ENCODE measurements at places on chromosomes 6 and 20.

- no peak for DNase-seq
These were observed 727.6 kb downstream of the PTPRT start for GRCh38 chr20:42461965-42462593.

DNA sequence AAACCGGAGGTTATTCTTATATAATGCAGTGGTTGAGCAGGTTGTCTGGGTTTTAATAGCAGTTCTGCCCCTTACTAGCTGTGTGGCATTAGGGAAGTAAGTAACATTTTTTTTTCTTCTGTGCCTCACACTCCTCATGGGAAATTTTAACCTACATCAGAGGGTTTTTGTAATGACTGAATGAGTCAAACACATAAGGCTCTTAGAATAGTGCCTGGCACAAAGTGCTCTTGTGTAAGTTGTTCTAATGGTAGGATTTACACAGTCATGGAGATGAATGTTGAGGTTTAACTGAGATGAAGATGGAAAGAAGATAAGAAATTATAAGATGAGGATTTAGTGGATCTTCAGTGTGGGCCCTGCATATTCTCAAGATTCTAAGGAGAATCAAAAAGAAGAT lies 68.4 kb upstream of the PHIP start:
- no peak for DNase-seq

DNA sequence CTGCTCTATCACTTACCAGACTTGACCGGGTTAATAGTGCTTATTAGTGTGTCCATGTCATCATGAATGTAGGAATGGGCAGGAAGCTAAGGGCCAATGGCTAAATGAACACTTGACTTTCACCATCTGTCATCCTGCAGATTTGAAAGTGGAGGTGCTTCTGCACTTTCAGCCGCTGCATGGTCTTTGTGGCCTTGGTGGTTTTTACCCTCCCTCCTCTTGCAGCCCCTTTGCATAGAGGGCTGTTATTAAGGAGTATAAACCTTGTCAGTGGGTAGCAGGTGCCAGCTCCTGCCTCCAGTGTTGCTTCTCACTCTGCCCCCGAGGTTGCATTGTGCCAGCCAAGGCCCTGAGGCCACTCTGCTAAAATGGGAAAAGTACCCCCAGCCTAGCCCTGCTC lies 122.2 kb upstream of the TNFAIP3 start:
- DNase-seq: no peak

DNA sequence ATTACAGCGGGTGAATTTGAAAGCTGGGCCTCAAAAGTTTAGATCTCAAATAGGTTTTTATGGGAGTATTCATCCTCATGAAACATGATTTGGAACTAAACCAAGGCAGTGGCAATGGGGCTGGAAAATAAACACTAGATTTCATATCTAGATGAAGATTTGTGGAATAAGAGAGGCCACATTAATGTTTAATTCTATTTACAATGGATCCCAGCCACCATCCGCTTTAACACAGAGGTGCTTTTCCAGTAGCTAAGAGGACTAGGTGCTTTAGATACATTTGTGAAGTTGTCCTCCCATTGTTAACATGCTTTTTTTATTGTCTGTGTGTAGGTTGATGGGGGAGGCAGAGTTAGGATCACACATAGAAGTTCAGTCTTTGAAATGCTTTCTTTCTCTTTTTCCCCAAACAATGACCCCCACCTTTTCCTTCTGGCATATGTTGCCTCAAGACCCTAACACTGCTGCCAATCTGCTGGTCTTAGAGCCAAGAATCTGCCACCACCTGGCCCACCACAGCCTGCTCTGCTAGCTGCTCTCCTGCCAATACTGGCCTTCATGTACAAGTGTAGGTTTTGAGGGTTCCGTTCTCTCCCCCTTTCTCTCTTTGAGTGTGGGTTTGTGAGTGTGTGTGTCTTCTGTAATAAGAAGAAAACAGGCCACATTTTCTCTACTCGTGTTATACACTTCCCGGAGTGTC lies 27.8 kb upstream of the GFRAL start:
- no peak for DNase-seq

DNA sequence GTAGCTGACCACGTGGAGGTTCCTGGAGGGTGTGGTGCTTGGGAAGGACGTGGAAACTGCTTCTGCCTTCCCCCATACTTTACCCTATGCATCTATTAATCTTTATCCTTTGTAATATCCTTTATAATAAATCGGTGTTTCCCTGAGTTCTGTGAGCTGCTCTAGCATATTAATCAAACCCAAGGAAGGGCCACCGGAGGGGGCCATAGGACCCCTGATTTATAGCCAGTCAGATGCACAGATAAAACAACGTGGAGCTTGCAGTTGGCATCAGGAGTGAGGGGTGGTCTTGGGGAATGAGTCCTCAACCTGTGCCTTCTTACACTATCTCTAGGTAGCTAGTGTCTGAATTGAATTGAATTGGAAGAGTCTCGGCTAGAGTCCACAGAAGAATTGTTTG lies 36.5 kb upstream of the TFAP2A start:
- no peak for DNase-seq

DNA sequence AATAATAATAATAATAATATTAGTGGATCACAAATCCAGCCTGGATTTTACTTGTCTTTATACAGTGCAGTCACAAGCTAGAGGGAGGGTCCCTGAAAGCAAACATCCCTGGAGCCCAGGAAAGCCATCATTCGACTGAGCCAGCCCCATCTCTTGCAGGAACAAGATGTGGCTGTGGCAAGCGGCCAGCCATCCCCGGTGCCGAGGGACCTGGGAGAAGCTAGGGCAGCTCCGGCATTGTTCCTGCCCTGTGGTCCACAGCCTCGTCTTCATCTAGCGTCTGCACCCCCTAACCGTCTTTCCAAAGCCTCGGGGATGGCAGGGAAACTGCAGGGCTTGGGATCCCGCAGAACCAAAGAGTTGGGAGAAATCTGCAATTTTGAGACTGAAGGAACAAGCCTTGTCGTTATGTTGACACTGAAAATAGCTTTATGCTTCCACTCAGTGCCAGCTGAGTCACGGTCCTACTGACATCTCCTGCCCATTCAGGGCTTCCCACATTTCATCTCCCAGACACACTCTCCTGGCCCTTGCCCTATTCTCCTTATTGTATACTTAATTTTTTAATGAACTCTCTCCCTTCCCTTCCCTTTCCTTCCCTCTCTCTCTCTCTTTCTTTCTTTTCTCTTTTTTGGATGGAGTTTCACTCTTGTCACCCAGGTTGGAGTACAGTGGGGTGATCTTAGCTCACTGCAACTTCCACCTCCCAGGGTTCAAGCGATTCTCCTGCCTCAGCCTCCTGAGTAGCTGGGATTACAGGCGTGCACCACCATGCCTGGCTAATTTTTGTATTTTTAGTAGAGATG lies 62.5 kb upstream of the ZNFX1 start:
- DNase-seq: no peak

- DNase-seq: no peak
These were observed 3.2 kb downstream of the CD40 start for GRCh38 chr20:46121184-46121930.

DNA sequence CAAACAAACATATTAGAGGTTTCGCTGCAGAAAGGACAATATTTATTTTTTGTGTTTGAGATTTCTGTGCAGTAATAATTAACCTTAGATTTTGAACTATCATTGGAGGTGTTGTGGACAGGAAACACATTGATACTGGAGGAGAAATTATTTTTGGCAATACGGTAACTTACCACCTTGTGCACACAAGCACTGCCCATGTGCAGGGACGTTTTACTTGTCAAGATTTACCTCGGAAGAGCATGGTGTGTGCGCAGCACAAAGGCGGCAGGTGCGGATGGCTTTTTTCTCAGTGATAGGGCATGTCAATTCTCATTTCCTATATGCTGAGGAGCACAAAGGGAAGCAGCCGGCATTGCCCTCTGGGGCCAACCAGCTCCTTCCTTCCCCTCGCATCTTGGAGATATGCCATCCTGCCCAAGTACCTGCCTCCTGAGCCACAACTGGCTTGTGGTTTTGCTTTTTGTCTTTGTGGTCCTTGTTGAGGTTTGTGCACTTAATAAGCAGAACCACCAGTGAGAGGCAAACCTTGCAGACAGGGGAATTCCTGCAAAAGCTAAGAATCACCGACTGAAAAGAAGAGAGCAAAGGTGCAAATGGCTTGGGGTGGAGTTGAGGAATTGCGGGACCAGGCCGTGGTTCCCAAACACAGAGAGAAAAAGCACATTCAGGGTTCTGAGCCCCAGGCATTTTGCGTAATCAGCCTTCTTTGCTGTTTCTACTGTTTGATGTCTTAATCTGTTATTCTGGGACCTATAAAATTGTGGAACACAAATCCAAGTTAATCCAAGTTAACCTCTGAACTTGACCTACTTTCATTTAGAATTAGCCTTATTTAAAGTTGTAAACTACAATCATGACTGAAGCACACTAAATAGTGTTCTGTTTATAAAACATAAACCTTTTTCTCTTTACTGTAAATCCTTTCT lies 21.9 kb downstream of the SAMD5 start:
- DNase-seq: no peak

- DNase-seq: no peak
These were observed 22.7 kb upstream of the HIVEP1 start for GRCh38 chr6:11989386-11989785.

DNA sequence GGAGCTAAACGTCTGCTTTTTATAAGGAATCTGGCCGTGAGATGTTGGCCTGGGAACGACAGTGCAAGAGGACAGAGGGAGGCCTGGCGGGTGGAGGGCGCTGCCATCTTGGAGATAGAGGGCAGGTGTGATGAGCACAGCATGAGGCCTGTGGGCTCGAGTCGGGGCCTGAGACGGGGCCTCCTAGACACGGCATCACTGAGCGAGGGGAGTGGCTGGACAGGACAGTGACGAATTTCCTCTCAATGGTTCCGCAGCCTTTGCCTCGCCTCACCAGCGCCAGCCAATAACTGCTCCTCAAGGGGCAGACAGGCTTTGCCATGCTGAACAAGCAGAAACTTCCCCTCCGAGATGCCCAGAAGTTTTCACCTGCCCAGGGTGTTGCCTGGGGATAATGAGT lies 376.7 kb downstream of the THBS2 start:
- DNase-seq: no peak

GRCh38 chr6:135087403-135087802 lies 32.8 kb upstream of the HBS1L start:
- no peak for DNase-seq

DNA sequence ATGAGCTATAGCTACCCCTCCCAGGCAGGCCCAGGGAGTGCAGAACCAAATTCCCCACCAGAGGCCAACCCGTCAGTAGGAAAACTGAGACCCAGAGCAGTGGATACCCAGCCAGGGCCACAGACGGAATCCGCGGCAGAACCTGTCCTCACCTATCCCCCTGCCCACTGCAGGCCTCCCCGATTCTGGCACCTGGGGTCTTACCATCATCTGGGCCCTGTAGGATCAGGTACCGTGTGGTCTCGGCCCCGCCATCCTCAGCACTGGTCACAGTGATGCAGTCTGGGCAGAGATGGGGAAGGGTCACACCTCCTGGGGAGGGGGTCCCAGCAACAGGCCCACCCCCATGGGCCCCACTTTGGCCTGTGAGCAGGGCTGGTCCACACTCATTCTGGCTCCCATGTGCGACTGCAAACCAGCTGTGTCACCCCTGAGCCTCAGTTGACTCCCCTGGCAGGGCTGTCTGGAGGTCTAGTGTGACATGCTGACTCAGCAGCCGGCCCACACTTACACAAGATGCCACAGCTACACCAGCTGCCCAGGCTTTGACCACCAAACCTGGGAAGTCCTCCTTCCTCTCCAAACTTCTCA lies 3.8 kb downstream of the ZNF335 start:
- DNase-seq: no peak

DNA sequence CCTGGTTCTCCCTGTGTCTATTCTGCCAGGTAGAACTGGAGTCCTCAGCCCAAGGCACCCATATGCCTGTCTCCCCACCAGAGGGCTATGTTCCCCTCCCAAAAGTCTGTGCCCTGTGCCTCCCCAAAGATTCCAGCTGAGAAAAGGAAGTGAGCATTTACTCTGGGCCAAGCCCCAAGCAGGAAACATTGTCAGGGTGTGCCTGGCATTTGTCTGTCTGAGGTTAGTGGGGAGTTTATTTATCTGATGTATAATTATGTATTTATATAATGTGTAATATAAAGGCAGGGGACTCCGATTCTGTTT lies 5.6 kb downstream of the GDF5 start:
- DNase-seq: no peak

GRCh38 chr6:34900321-34901031 lies 11.4 kb downstream of the ANKS1A start:
- no peak for DNase-seq

- no peak for DNase-seq
These were observed 111.7 kb downstream of the NOL4L start for GRCh38 chr20:32473231-32474008.

DNA sequence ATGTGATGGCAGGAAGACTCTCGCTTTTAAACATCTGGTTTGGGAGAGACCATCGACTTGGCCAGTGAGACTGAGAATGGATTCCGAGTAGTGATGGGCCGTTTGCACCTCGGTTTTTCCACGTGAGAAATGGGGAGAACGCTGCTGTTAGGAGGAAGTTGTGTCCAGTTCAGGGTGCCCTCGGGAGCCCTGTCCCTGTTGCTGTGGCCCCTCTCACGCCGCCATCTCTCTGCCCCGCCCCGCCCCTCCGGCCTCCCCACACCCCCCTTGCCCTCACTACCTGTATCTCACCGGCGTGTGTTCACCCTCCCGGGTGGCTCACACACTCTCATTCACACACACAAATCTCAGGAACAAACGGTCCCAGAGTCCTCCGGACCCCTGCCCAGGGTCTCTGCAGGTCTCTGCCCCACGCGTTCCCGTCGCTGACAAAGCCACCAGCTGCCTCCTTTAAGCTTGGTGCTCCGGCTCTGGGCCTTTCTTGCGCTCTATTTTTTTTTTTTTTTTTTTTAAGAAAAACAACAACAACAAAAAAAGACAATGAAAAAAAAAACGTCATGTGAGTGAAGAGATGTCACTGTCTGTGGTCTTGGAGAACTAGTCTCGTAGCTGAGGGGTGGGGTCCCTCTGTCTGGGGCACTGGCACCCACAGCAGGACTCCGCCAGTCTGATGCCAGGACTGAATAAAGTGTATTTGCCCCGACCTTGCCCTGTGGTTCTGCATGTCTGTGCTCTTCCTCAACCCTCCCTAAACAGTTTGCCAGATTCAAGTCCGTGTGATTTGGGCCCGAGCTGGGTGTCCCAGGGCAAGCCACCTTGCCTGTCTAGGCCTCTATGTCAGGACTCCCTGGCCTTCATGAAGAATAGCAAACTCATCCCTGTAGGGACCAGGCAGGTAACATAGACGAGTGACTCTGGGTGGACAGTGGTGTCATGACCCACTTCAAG lies 2.9 kb downstream of the SOX12 start:
- no peak for DNase-seq

DNA sequence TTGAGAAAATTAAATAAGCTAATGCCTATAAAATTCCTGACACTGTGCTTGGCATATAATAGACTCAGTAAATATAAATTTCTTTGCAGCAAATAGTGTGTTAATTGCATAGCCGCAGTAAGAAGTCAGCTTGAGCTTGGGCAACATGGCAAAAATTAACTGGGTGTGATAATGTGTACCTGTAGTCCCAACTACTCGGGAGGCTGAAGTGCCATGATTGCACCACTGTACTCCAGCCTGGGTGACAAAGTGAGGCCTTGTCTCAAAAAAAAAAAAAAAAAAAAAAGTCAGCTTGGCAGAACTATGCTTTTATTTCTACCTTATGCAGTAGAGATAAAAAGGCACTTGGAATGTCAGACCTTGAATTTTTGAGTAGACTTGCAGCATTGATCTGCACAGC lies 121.8 kb downstream of the AKAP7 start:
- DNase-seq: no peak

All from stimulated activated CD8-positive, alpha-beta memory T cell treated with anti-CD3 and anti-CD28 coated beads, Interleukin-2, amount 100 ng/mL, for 48 hours (primary cell).